Mammary epithelial cell (primary cell): ENCODE measurements at places on chromosomes 12 and 14. TPM values are rescaled to one million over a fixed set of nuclear protein-coding genes. Genes with fewer than 3 reads are reported as not detected.

Gene SMARCD1
- 99.9 and 106 TPM in 2 replicates for total RNA-seq

Gene BRAP
- total RNA-seq, result 25.0 TPM

Gene TTC6
- not detected for total RNA-seq

Gene GZMH
- not detected for total RNA-seq

Gene CLEC4D
- not detected in 2 replicates for total RNA-seq

Gene NTF3
- total RNA-seq, result not detected in 2 replicates

Gene VDR
- 59.8 and 71.8 TPM in 2 replicates for total RNA-seq
